ENCODE measurements at places on chromosomes 1 and 21.

DNA sequence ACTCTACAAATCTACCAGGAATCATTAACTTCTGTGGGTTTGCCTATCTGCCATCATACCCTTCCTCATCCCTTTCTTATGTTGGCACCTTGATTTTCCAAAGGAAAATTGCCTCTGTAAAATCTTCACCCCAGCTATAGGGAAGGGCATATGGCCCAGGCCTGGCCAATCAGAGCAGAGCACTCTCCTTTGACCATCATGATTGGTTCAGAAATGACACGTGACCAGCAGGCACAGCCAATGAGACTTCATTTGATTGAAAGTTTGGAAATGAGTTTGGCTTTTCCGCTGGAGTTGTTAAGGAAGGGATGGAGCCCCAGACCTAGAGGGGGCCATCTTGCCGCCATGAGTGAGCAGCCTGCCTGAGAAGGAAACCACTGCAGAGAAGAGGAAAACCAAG, 35.1 kb upstream of the IFFO2 start:
- no peak for DNase-seq

DNA sequence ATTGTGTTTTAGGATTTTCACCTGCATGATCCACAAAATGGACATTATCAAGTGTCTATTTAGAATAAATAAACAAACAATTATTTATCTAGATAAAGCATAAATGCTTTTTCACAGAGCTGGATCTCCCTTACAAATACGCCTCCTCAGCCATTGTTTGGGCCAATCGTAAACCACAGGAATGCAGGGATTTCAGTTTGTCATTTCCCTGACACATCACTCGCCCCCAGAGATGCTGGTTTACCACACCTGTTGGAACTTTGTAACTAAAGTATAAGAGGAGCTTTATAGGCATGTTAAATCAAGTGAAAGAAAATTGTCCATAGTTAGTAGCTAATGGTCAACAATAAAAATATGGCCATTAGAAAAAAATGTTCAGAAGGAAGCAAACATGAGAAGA, 40.3 kb downstream of the GPR88 start:
- no peak for DNase-seq

GRCh38 chr1:220516014-220516721, 11.8 kb upstream of the MARK1 start:
- peak; percentile 33 for DNase-seq

DNA sequence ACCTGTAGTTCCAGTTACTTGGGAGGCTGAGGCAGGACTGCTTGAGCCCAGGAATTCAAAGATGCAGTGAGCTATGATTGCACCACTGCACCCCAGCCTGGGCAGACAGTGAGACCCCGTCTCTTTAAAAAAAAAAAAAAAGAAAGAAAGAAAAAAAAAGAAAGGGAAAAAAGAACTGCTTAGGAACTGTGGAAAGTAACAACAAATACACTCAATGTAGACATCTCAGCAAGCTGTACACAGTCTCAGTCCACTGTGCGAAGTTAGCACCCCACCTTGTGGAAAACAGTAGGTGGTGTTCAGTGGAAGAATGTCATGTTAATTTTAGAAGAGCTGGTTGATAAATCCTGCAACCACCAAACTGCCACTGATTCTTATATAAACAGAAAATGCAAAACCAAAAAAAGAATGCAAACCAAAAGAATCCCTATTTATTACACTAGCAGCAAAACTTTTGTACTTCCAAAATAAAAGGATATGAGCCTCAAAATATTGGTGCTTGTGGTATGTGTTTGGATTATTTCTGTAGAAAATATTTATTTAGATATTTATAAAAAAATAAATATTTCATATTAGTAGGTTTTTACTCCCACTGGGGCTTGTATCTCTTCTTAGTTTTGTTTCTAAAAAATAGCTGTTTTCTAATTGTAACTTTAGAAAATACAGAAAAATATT, 31.1 kb downstream of the ALG14 start:
- DNase-seq = peak; percentile 67

DNA sequence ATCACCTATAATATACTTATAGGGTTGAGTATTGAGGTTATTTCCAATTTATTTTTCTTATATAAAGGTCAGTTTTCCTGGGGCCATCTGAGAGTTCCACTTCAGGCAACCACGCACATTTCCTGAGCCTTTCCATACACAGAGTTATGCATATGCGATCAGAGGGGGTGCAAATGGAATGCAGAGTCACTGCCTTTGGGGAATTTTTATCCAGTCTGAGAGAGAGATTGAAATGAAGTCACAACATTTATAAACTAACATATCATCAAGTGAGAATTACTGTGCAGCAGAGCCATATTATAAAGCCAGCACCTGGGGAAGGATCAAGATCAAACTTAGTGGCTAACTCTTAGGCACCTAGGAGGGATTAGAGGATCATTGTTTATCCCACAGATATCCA, 299.9 kb upstream of the PLXNA2 start:
- no peak for DNase-seq

GRCh38 chr21:46585191-46585953, 19.5 kb downstream of the S100B start:
- no peak for DNase-seq

- no peak for DNase-seq
Measured at GRCh38 chr1:247322849-247323586, 8.6 kb downstream of the ZNF496 start.

DNA sequence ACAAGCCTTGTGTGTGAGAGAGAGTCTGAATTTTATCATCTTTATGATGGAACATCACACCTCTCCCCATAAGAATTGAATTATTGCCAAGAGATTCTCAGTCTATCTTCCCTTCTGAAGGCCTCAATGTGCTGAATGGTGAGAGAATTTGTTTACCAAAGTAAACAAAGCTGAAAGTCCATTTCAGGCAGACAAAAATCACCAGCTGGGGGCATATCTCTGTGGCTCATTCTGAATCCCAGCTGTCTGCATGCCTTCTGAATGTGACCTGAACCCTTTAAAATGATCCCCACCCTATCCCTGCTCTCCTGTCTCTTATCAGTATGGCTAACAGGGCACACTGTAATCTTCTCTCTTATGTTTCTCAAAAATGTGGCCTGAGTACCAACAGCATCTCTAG, 99.1 kb upstream of the CAMK1G start:
- DNase-seq = no peak

- no peak for DNase-seq
Measured at GRCh38 chr1:185050823-185051451, 5.6 kb downstream of the RNF2 start.

GRCh38 chr1:152924191-152924590, 15.8 kb downstream of the IVL start:
- no peak for DNase-seq

DNA sequence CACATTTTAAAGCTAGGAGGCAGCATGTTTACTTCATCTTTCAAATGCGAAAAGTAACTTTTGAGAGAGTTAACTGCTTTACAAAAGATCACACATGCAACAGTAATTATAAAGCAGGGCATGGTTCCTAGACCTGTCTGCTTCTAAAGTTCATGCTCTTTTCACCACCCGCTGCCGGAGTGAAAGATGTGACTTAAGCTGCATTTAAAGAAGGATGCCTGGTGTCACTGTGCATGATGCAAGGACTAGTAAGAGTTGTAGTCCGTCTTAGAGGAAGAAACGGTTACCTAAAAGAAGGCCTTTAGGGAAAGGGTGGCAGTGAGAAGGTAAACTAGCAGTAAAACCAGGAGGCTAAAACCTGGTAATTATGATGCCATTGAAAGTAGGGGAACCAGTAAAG, 1689.1 kb downstream of the KCNT2 start:
- no peak for DNase-seq

- peak; percentile 7 for DNase-seq
Measured at GRCh38 chr21:38804030-38804788, 1.5 kb upstream of the ETS2 start.

DNA sequence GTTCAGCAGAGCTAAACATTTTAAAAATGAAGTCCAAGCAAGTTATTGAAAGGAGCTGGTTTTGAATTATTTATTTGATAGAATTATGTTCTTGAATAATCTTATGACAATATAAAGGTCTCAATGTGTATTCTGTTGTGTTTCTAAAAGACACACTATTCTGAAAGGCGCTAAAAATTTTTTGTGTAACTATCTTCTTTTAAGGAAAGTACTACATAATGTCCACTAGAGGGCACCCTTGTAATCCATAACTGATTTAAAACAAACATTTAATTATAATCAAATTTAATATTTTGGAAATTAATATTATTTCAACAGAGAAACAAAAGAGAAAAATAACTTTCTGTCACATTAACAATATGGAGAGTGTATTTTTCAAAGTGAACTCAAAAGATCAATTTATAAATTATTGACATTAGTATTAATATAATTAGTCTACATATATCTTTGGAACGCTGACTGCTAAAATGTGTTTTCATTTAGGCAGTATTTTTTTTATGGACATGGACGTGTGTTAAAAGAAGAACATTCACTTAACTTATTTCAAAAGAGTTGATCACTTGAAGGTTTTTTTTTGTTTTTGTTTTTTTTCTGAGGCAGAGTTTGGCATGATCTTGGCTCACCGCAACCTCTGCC, 248.4 kb downstream of the DENND1B start:
- DNase-seq = peak; percentile 7

GRCh38 chr1:27885621-27886352, 13.4 kb downstream of the THEMIS2 start:
- DNase-seq = no peak

DNA sequence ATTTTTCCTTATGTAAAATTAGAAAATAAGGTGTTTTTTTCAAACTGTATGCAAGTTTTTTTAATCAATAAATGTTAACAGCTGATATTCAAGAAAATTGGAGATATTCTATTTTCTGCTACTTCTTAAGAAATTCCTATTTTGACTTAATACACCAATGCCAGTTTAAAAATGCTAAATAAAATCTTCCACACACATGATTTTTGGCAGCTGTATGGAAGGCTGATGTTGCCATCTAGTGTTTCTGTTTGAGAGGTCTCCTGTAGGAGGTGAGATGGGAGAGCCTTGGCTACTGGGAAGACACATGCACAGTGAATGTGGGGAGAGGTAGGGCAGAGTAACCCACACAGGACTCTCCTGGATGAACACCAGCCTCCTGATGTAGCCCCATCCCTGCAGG, 29.2 kb upstream of the OR2B11 start:
- peak; percentile 70 for DNase-seq

GRCh38 chr1:186531561-186532165, 70.7 kb upstream of the PDC start:
- DNase-seq = no peak

DNA sequence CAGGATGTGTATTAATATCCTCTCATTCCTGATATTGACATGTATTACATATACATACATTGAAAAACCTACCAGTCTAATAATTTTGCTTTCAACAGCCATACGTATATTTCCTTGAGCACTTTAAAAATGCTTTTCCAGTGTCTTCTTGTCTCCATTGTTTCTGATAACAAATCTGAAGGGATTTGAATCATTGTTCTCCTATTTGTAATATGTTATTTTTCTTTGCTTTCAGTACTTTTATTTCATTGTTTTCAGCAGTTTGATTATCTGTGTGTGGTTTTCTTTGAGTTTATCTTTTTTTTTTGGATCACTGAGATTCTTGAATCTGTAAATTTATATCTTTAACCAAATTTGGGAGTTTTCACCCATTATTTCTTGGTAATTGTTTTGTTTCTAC, 65.3 kb downstream of the RABGAP1L start:
- DNase-seq = no peak

- DNase-seq = no peak
Measured at GRCh38 chr1:155174324-155175280, 953 bp downstream of the TRIM46 start.

GRCh38 chr1:227723474-227723873, 11.6 kb downstream of the JMJD4 start:
- no peak for DNase-seq

- no peak for DNase-seq
Measured at GRCh38 chr1:203934651-203935050, 73.3 kb downstream of the SNRPE start.

- DNase-seq = peak; percentile 41
Measured at GRCh38 chr1:203440771-203441170, 34.8 kb upstream of the PRELP start.

GRCh38 chr1:44237721-44238457, 24.6 kb downstream of the DMAP1 start:
- peak; percentile 37 for DNase-seq

GRCh38 chr1:30735124-30735523, 11.7 kb upstream of the MATN1 start:
- DNase-seq = no peak

DNA sequence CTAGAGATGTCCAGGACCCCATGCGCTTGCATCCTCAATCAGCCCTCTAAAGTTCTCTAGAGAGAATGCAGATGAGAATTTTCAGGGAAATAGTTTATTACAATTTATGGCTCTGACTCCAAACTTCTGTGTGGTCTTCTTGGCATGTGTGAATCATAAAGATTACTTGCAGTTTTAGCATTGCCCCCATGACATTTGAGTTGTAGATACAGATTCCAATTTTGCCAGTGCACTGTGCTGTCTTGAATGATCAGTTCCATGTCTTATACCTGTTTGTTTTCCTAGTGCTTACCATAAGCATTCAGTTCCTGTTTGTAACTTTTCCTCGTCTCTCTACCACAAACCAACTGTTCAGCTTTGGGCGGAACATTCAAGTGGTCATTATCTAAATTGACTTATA, 4.8 kb downstream of the KRTAP21-3 start:
- no peak for DNase-seq

DNA sequence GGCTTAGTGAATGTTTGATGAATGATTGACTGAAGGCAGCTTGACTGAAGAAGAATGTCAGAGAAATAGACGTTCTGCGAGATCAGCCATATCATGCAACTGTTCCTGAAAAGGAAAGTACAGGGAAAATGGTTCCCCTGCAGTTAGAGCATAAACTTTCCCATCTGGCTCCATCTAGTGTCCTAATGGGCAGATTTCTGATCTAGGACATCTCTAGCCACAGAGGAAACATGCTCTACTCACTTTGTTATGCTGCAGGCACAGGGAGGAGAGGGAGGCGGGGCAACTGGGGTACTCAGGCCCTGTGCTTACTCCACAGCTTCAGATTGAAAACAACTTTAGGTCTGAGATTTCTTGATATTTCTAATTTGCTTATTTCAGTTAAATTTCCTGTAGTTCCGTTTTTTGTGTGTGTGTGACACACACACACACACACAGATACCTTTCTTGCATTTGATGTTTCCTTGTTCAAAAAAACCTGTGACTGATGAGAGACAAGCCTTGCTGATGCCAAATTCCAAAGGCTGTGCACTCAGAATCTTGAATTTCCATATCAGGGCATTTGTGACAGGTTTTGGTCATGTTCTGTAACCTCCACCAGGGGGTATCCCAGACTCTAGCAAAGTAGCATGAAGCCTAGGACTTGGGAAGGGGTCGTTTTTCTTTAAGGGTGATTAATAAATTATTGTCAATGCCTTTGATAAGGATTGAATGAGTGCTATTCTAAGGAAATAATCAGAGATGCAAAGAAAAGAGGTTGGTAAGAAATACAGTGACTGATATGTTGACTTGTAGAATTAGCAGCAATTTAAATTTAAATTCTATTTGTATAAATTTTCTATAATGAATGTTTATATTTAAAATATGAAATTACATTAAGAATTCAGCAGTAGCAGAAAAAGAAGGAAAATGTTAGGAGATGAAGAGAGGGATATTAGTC, 139.7 kb upstream of the BEND5 start:
- DNase-seq = peak; percentile 83

GRCh38 chr1:42170779-42171621, 6.5 kb upstream of the GUCA2A start:
- DNase-seq = no peak

Data from kidney glomerular epithelial cell (primary cell).